ENCODE measurements at places on chromosomes 6 and 20.

GRCh38 chr6:36504982-36505381 lies 42.3 kb downstream of the STK38 start:
- DNase-seq = no peak

DNA sequence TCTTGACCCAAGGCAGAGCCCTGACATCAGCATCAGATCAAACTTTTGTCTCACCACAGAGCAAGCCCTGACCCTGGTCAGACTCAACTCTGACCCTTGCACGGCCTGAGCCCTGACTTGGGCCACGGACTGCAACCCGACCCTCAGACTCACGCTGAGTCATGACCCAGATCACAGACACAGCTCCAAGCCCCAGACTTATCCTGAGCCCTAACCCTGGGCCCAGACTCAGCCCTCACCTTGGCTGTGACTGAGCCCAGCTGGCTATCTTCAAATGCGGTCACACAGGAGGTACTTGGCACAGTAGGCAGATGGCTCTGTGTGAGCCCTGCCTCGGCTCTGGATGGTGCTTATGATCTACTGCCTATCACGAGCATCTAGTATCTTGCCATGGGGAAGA lies 602.3 kb downstream of the PTPRT start:
- no peak for DNase-seq

- no peak for DNase-seq
Measured at GRCh38 chr20:46230801-46231282, 77.5 kb downstream of the CDH22 start.

GRCh38 chr20:58749098-58749769 lies 56.6 kb downstream of the NPEPL1 start:
- no peak for DNase-seq

DNA sequence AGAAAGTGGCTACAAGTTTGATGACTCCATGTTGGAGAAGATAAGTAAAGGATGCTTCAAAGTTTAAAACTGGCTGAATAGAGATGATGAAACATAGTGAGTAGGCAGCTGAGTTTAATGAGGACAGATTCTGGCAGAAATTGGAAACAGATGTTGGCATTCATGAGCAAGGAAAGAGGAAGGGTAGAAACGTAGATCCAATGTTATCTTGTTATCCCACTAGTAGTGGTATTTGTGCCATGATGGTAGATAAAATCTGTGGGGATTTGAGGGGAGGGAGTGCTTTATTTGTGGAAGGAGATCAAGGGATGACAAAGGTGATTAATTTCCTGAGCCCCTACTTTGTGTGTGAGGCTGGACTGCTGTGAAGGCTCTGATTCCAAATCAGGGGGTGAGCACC lies 69.5 kb downstream of the MRAP2 start:
- no peak for DNase-seq
